Body of pancreas (tissue), 4 donors: ENCODE measurements at places on chromosomes 1 and 21. TPM values are rescaled to one million over a fixed set of nuclear protein-coding genes. Genes with fewer than 3 reads are reported as not detected.

- no peak for DNase-seq
- H3K27me3 ChIP-seq, result no peaks in the 10 kb centered on the region
- no peak overlapping the region for H3K4me3 ChIP-seq
- no peaks in the 10 kb centered on the region for H3K36me3 ChIP-seq
Measured at GRCh38 chr1:201328576-201328975, 45.3 kb downstream of the PKP1 start.

DNA sequence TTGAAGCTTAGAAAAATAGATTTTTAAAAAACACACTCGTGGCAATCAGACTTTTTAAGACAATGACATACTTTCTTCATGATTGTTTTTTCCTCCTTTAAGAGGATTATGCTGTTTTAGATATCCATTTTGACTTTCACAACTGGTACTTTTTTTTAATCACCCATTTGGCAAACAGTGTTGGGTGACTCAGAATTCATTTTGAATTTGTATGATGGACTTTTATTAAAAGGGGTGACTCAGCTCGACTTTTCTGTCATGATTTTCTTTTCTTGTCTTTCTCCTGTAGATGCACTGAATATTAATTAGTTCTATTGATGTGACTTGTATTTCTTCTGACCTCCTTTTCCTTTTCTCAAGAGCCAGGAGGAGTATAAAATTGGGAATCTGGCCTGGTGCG lies 44.7 kb downstream of the FMN2 start:
- no peak overlapping the region for H3K27ac ChIP-seq
- no peaks in the 10 kb centered on the region for H3K4me1 ChIP-seq
- DNase-seq, result no peak
- H3K27me3 ChIP-seq, result no peaks in the 10 kb centered on the region
- H3K36me3 ChIP-seq, result no peaks in the 10 kb centered on the region

DNA sequence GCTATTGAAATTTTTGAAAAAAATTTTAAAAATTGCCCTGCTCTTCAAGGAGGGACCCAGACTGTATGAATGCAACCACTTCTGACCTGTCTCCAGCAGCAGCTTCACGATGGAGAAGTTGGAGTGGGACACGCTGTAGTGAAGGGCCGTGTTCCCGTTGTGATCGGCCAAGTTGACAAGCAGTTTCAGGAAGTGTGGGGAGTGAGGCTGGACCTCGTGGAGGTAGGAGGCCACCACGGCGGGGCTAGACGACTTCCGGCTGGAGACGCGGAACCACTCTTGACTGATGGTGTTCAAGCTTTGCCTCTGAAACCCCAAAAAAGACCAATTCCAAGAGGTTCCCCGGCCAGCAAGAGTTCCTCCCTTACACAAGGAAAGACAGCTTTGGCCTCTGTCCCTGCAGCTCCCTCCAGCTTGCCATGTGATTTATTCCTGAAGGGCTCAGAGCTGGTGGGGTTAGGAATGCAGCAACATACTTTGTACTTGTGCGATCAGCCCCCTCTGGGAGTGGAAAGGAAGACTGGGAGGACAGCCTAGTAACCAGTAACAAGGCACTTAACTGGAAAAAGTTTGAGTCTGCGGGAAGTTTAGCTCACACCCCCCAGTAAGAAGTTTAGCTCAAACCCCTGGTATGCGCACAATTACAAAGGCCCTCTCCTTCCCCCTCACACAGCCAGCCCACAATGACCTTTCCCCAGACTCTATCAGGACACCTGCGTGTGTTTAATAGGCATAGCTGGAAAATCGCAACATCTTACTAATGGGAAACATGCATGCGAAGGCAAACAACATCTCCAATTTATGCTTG lies 56.0 kb downstream of the KANK4 start:
- DNase-seq, result peak; percentile 39
- H3K4me1 ChIP-seq, result peaks cover 28% of the 10 kb centered on the region
- no peaks in the 10 kb centered on the region for H3K36me3 ChIP-seq
- no peak overlapping the region for H3K4me3 ChIP-seq

- H3K27me3 ChIP-seq, result no peaks in the 10 kb centered on the region
- no peak for DNase-seq
- no peaks in the 10 kb centered on the region for H3K4me1 ChIP-seq
- H3K4me3 ChIP-seq, result no peak overlapping the region
- no peaks in the 10 kb centered on the region for H3K36me3 ChIP-seq
Measured at GRCh38 chr21:38631206-38631605, 132.9 kb upstream of the ERG start.

The ANP32E gene
- total RNA-seq, result 9.3 TPM
